ENCODE measurements at places on chromosomes 16 and 17.

GRCh38 chr16:66270333-66270927 is 96.1 kb upstream of the CDH5 start:
- DNase-seq = peak; percentile 54

DNA sequence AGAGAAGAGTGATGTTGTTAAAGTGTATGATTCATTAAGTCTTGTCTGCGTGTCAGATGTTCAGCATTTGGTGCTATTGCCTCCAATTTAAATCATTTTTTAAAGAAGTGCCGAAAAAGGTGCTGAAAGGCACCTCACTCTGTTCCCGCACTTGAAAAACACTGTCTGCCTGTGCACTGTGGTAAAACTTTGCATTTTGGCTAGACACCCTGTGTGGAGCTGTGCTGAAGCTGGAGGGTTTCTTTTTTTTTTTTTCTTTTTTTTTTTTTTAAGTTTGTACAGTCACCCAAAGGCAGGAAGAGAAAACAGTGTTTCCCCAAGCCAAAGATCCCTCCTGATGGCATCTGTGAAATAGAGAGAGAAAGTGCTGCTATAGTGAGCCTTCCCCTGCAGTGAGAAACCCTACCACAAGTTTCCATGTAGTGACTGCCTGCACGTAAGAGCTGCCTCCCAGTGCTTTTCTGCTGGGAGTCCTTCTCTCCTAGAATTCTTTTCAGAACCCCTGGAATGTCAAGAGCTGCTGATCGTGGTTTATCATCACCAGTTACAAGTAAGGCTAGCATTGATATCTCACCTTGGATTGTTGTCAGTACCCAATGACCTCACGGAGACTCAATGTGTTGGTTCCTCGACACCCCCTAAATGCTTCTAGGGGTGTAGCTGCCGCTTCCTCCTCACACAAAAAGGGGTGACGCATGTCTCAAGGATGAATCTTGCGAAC is 116.0 kb upstream of the SOX9 start:
- no peak for DNase-seq

- DNase-seq = peak; percentile 81
These were observed 10.8 kb downstream of the MAP2K3 start for GRCh38 chr17:21295036-21295952.

DNA sequence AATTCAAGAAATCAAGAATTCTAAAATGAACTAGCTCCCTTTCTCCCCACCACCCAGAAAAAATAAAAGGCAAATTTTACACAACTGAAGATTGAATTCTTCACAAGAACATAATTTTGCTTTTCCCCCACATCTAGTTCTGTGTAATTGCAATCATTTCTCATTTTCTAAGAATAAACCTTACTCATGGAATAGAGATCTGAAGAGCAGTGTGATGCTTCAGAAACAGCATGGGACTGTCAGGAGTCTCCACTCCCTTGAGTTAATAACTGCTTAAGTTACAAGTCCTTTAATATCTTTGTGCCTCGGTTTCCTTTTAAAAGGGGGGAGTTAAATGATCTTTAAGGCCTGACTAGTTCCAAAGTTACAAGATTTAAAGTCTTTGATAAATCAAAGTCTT is 53.7 kb downstream of the CACNG1 start:
- no peak for DNase-seq

DNA sequence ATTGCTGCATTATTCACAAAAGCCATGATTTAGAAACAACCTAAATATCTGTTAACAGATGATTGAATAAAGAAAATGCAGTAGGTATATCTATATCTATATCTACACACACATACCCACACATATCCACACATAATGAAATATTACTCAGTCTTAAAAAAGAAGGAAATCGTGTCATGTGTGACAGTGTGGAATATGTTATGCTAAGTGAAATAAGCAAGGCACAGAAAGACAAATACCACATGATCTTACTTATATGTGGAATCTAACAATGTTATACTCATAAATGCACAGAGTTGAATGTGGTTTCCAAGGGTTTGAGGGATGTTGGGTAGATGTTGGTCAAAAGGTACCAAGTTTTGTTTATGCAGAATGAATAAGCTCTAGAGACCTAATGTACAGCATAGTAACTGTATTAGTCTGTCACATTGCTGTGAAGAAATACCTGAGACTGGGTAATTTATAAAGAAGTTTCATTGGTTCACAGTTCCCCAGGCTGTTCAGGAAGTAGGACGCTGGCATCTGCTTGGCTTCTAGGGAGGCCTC is 156.1 kb downstream of the FTO start:
- DNase-seq = no peak
